ENCODE measurements at places on chromosomes 6 and 20.

DNA sequence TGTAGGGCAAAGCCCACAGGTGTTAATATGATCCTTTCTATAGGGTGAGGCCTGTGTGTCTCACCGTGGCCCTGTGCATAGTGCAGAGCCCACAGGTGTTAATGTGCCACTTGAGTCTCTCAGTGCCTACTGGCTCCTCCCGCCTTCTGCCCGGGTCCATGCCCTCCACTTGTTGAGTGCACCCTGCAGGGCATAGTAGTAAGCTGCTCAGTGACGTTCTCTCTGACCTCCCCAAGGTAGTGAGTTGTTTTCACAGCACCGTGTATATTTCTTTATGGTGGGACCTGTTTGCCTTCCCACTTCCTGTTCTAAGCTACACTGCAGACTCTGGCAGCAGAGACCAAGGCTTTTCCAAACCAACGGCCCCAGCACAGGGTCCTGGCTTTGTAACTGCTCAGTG lies 64.5 kb upstream of the SLC22A1 start:
- no peak for DNase-seq

- no peak for DNase-seq
These were observed 49.0 kb downstream of the SOBP start for GRCh38 chr6:107538856-107539387.

GRCh38 chr6:150537893-150538292 lies 61.8 kb upstream of the PLEKHG1 start:
- DNase-seq: no peak

GRCh38 chr6:37038292-37039198 lies 33.1 kb downstream of the FGD2 start:
- peak; percentile 24 for DNase-seq

DNA sequence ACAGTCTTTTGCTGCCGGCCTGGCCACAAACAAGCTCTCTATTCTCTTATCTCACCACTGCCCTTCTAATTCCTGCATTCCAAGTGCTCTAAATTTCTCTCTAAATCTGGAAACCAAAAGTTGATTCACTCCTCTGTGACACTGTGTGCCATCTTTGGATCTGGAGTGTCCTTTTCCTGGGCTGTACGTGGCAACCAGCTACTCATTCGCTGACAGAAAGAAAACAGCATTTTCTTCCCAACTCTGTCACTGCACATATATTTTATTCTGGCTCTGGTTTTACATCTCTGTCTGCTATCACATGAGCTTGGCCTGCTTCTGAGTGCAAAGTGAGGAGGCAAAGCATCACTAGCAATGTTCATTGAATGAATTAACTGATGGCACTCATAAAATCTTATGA lies 397.2 kb upstream of the MAP3K7 start:
- no peak for DNase-seq

DNA sequence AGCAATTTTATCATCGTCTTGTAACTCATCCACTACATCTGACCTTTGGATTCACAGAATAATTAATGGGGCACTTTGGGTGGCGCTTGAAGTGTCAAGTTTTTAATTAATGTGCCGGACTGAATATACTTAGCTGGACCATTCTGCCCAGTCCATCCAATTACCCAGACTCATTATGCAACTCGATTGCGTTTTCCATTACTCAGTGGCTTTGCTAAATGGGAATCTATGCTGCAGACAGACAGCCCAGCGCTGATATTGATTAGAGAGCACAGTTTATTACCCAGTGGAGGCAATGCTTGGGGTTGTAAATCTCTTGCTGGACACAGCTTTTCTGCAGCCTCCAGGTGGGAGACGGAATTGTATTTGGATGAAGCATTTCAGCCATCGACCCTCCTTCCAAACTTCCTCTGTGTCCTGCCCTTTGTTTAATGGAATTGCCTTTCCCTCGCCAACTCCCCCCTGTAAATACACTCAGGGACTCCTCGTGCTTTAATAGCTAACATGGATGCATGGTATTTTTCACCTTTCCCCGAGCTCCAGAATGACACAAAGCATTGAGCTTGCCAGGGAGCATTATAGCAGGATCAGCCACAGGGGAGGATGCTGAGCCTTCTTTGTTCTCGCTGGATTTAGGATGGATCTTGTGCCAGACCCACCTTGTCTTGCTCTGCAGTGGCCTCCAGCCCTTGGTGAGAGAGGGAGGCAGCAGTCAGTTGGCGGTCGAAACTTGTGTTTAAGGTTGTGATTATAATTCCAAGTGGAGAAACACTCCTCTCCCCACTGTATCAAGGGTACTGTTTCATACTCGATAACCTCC lies 59.7 kb downstream of the EDN3 start:
- DNase-seq: no peak

DNA sequence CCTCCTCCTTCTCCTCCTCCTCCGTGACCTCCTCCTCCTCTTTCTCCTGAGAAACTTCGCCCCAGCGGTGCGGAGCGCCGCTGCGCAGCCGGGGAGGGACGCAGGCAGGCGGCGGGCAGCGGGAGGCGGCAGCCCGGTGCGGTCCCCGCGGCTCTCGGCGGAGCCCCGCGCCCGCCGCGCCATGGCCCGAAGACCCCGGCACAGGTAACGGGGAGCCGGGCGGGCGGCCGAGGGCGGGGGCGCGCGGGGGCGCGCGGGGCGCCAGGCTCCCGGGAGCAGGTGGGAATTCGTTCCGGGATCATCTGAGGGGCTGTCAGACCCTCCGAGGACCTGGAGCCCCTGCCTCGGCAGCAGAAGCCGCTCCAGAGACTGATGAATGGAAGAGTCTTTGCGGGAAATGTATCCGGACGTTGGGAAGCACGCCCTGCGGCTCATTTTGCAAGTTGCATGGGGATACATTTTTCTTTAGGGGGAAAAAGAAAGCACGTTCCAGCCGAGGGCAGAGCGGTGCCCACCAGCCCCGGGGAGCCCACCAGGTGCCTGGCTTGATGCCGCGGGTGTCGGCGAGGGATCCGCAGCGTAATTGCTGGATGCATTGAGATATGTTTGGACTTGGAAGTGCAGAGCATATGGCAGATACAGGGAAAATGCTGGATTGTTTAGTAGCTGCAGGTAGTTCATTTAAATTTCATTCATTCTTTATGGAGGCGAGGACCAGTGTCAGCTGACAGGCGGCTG lies 394 bp downstream of the MYB start:
- no peak for DNase-seq

DNA sequence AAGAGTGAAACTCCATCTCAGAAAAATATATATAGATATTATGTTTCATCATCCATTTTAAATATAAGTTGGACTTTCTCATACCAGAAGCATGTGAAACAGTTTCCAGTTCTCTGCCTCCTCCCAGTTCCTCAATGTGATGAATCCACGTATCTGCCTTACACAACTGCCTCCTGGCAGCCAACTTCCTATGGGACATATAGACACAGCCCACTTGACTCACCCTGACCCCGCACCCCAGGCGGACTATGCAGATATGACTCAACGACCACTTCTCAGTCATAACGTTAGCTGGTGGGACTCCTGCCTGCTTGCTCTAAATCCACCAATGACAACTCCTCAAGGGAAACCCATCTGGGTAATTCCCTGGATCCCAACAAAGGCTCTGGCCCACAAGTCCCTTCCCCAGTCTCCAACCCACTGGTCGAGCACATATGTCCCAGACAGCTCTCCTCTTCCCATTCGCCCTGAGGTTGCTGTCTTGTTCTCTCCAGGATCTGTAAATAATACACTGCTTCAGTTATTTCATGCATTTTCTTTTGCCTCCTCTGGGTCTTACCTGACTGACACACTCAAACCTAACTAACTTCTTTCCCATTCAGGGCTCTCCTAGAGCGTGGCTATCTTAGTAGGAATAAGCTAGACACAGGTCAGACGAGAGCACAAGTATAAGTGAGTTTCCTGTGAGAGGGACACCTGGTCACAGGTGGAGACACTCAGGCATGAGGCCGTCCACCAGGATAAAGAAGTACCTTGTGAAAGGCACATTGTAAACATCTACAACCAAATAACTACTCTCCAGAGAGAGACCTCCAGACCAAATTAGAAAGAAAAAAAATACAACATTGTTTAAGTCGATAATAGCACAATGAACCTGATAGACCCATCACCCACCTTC lies 548.5 kb downstream of the CD83 start:
- no peak for DNase-seq

- DNase-seq: no peak
These were observed 499.6 kb downstream of the RFPL4B start for GRCh38 chr6:112846681-112847080.

DNA sequence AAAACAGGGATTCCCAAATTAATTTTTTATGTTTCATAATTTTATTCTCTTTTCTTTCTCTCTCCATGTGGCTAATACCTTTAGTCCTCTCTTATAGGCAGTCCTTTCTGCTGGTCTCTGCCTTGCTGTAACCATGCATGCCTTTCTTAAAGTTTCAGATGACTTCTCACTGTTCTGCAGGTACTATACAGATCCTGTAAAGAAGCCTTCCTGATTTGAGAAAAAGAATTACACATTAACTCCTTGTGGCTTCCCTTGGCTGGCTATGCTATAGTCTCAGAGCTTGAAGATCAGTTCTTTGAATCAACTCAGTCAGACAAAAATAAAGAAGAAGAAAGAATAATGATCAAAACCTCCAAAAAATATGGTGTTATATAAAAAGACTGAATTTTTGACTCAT lies 7.3 kb upstream of the GPR63 start:
- DNase-seq: no peak

- no peak for DNase-seq
These were observed 1.9 kb downstream of the CALHM5 start for GRCh38 chr6:116513224-116513875.

DNA sequence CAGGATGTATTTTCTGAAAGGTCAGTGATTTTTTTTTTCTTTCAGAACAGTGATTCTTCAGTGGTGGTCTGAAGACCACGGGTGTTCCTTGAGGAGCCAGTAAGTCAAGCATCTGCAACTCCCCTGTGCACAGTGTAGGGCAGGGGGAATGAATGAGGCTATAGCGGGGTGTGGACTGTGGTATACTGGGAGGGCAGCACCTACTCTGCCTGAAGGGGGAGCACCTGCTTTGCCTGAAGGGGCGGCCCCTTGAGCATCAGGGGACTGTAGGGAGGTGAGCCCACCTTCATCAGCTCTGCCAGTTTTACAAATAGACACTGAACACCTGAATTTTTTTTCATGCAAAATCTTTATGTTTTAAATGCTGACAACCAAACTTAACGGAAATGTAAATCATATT lies 77.5 kb upstream of the RIPOR2 start:
- no peak for DNase-seq

DNA sequence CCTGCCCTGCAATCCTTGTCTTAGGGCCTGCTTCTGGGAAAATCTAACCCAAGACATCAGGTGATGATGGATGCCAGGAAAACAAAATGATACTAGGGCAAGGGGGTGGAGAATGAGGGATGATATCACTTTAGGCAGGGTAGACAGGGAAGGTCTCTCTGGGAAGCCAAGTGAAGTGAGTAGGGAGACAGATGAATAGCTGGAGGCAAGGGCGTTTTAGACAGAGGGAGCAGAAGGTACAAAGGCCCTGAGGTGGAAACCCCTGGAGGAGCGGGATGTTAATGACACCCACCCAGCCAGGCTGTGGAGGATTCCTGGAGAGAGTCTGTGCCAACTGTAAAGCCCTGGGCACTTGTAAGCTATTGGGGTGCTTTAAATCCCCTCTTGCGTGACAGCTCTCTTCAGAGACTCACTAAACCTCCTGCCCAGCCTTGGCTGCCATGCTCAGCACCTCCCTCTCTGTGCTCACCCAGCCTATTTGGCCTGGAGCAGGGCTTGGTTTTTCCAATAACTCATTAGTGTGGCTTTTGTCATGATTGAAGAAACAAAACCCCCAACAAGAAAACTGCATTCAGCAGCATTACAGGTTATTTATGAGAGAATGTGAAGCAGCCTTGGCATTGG lies 12.4 kb upstream of the MDGA1 start:
- no peak for DNase-seq

- DNase-seq: no peak
These were observed 94.4 kb upstream of the FOXC1 start for GRCh38 chr6:1515280-1515679.

DNA sequence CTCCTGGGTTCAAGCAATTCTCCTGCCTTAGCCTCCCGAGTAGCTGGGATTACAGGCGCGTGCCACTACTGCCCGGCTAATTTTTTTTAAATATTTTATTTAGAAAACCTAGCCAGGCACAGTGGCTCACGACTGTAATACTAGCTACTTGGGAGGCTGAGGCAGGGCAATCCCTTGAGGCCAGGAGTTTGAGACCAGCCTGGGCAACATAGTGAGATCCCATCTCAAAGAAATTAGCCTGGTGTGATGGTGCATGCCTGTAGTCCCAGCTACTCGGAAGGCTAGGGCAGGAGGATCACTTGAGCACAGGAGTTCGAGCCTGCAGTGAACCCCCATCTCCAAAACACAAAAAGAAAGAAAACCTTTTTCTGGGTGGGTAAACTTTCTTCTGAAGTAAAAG lies 2.4 kb downstream of the SLC44A4 start:
- no peak for DNase-seq

GRCh38 chr6:157718503-157719187 lies 104.4 kb upstream of the SNX9 start:
- DNase-seq: no peak

DNA sequence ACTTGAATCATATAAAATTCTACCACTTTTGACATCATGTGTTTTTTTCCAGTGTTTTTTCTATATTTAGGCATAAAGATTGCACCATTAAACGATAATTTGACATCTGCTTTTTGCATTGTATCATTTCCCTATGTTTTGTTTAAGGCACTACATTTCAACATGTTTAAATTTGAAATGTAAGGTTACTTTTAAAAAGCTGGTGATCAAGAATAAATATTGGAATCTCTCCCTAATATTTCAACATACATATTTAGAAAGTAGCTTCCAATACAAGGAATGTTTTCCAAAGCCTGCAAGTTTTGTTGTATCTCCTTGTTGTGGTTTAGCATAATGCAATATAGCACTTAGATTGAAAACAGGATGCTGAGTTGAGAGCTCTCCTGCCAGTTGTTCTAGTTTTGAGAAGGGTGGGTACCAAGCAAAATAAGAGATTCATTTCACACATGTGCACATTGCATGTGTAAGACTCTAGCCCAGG lies 76.5 kb downstream of the SYNJ2 start:
- no peak for DNase-seq

DNA sequence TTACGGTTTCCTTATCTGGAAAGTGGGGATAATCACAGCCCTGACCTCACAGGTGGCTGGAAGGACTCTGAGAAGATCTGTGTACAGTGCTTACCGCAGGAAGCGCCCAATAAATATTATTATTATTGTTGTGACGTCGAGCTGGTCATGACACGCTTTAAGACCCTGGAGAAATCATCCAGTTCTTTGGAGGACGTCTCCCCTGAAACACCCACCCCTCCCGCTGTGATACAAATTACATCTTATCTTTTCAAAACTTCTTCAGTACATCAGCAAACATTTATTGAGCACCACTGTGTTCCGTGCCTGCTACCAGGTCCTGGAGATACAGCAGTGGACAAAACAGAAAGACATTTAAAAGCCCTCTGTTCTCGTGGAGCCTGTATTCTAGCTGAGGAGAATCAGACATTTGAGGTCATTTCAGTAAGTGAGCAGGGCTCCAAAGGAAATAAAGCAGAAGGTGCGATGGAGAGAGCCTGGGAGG lies 118.7 kb downstream of the CEBPB start:
- no peak for DNase-seq

GRCh38 chr6:131399433-131399832 lies 173.6 kb upstream of the ARG1 start:
- no peak for DNase-seq

GRCh38 chr20:57655809-57656155 lies 35.6 kb upstream of the ZBP1 start:
- DNase-seq: no peak

Data from hypothalamus (tissue), 51 donors.